ENCODE measurements at places on chromosomes 16 and 17.

DNA sequence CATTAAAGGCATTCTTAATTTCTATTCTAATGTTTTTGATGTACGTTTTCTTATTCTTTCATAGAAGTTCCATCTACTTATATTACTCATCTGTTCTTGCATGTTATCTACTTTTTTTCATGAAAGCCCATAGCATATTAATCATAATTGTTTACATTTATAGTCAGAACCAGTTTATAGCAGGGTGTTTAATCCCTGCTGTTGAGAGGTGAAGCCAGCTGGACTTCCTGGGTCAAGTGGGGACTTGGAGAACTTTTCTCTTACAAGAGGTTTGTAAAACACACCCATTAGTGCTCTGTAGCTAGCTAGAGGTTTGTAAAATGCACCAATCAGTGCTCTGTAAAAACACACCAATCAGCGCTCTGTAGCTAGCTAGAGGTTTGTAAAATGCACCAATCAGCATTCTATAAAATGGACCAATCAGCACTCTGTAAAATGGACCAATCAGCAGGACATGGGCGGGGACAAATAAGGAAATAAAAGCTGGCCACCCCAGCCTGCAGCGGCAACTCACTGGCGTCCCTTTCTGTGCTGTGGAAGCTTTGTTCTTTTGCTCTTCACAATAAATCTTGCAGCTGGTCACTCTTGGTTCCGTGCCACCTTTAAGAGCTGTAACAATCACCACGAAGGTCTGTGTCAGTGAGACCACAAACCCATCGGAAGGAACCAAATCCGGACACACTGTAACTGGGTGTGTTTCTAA is 120.6 kb downstream of the TANC2 start:
- DNase-seq: no peak

DNA sequence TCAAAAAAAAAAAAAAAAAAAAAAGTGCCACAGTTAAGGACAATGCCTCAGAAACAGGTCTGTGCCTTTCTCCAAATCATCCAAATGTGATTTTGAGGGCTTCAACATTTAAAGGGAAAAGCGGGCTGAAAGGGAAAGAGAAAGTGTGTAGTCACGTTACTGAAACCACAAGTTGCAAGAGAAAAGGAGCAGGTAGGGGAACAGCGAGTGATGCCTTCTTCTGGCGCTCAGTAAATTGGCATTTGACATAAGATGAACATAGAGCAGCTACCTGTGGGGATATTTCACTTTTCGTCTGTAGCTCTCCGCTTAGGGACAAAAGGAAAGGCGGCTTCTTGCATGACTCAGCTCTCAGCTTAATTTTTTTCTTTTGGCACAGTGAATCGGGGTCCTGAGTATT is 11.1 kb downstream of the CMTM2 start:
- no peak for DNase-seq

DNA sequence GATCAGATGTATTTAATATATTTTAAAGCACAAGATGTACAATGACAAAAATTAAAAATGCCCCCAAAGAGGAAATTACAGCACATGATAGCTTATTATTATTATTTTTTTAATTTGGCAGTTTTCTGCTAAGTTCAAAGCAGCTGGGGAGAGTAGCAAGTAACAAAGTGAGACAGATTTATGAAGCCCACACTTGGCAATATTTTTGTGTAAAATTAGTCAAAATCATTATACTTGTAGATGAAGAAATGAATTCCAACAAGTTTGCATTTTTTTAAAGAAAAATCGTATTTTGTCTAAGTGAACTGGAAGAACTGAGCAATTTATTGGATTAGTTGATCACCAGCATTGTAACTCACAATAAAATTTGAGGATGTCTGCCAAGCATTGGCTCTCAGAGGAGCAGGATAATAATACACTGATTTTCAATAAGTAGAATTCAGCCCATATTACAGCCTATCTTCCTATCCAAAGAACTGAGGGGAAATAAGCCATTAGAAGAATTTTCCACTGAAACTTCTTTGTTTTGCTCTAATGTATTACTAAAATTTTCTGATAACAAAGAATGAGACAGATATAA is 215.6 kb downstream of the MAP2K6 start:
- DNase-seq: no peak

GRCh38 chr17:17448076-17448475 is 28.7 kb upstream of the MED9 start:
- no peak for DNase-seq

- no peak for DNase-seq
Measured at GRCh38 chr17:57762452-57763395, 17.6 kb upstream of the CCDC182 start.

- DNase-seq: no peak
Measured at GRCh38 chr17:8718001-8718563, 26.6 kb downstream of the CCDC42 start.

GRCh38 chr16:85519540-85520231 is 93.4 kb upstream of the GSE1 start:
- DNase-seq: no peak

- no peak for DNase-seq
Measured at GRCh38 chr17:75517297-75517865, 1.1 kb downstream of the TSEN54 start.

DNA sequence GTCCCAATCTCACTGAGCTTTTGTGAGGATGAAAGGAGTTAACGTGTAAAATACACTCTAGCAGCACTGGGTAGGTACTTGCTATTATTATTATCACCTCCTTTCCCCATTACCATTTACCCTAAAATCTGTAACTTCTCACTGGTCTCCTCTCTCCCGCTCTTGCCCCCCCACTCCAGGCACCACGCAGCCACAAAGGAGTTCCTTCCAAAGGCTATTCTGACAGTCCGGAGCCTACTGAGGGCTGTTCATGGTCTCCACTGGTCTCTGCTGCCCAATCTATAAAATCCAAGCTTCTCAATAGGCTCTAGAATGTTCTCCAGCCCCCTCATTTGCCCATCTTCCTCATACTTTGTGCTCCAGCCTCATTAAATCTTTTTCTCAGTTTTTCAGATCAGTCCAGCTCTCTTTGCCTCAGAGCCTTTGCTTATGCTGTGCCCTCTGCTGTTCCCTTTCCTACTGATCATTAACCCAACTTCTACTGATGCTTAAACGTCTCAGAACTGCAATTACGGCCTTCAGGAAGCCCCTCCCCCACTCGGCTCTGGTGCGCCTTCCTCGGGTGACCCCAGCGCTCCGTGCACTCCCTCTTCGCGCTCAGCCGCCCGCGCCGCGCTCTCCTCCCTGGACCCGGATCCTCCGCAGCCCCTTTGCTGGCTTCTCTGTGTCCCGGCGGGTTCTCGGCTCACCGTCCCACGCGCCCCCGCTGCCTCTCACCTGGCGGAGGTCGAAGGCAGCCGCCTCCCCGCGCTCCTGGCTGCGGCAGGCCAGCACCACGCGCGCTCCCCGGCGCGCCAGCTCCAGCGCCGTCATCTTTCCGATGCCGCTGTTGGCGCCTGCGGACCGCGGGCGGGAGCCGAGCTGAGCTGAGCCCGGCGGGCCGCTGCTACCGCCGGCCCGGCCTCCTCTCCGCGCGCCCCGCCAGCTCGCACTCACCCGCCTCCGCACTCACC is 737 bp downstream of the DHRS13 start:
- DNase-seq: no peak
